Testis (tissue), 5 donors: ENCODE measurements at places on chromosomes 3 and 15. TPM values are rescaled to one million over a fixed set of nuclear protein-coding genes. Genes with fewer than 3 reads are reported as not detected.

GRK7 gene
- not detected for total RNA-seq

MYRIP gene
- total RNA-seq: 5.8 TPM

GRCh38 chr3:191369616-191370010 lies 39.3 kb upstream of the UTS2B start:
- no peaks in the 10 kb centered on the region for H3K4me1 ChIP-seq
- H3K36me3 ChIP-seq: no peaks in the 10 kb centered on the region
- H3K27ac ChIP-seq: no peak overlapping the region
- DNase-seq: no peak
- no peak overlapping the region for H3K4me3 ChIP-seq
- H3K27me3 ChIP-seq: no peaks in the 10 kb centered on the region

DNA sequence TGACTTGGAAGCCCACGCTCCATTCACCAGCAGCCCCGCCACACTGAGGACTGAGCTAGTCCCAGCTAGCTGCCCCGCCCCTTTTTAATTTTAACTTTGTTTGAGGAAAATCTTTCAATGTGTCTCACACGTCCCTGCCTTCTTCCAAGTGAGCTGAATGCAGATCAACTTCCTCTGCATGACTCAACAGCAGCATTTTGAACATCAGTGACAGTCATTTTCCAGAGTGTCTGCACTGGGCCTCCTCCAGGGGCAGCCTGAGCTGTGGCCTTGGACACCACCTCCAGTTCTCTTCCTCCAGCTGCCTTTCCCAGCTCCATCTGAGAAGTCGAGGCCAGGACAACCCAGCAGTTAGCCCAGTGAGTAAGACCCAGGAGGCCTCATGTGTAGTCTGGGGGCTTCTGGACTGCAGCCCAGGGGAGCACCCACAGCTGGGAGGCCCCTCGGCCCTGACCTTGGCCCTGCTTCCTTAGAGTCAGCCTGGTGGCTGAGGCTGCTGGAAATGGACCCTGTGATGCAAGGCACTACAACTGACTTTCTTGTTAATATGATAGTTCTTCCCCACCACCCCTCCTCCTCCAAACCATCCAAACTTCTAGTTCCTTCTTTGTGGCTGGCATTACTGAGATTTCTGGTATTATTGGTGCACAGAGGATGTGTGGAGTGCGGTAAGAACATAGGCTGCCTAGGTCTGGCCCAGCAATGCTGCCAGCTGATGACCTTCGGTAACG lies 21.4 kb upstream of the ESYT3 start:
- no peak overlapping the region for H3K4me3 ChIP-seq
- H3K27me3 ChIP-seq: no peaks in the 10 kb centered on the region
- no peaks in the 10 kb centered on the region for H3K4me1 ChIP-seq
- no peak for DNase-seq
- H3K27ac ChIP-seq: no peak overlapping the region

DNA sequence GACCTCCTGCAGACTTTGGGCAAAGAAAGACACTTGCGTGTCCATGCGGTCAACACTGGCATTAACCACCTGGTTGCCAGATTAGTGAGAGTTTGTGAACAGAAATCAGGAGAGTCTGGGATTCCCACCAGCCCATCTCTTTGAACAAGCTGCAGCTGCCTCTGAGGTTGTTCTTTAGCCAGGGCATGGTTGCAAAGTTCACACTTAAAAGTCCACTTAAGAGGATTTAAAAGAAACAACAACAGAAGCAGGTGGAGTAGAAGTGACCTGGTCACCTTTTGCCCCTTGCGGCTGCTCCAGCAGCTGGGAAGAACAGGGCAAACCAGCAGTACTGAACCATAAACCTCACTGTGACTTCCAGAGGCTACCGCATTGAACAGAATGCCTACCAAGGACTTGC lies 97.3 kb downstream of the FOXB1 start:
- no peak overlapping the region for H3K4me3 ChIP-seq
- no peak overlapping the region for H3K27ac ChIP-seq
- H3K36me3 ChIP-seq: no peaks in the 10 kb centered on the region
- no peaks in the 10 kb centered on the region for H3K4me1 ChIP-seq

GRCh38 chr3:172148702-172149565 lies 109.6 kb downstream of the FNDC3B start:
- H3K4me3 ChIP-seq: no peak overlapping the region
- no peaks in the 10 kb centered on the region for H3K36me3 ChIP-seq
- no peaks in the 10 kb centered on the region for H3K27me3 ChIP-seq
- no peak for DNase-seq
- H3K27ac ChIP-seq: no peak overlapping the region

GRCh38 chr3:112930771-112931170 lies 44.1 kb downstream of the CD200R1 start:
- no peaks in the 10 kb centered on the region for H3K4me1 ChIP-seq
- no peak overlapping the region for H3K27ac ChIP-seq
- DNase-seq: no peak
- H3K27me3 ChIP-seq: no peaks in the 10 kb centered on the region
- no peak overlapping the region for H3K4me3 ChIP-seq

DNA sequence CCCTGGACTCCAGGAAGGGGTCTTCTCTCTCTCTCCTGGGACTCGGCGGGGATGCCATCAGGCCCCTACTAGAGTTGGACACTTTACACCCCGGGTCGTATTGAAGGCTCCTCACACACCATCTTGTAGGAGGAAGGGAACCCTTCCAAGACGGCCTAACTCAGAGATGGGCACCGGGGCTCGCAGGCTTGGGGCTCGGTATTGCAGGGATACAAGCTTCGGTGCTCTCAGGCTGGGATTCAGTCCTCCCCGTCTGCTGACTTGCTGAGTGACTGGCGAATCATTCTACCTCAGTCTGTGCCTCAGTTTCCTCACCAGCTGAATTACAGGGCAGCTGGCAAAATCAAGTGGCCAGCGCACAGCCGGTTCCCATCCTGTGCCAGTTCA lies 419 bp upstream of the CALML4 start:
- DNase-seq: no peak
- H3K27ac ChIP-seq: peak overlapping the region; percentile 24
- no peaks in the 10 kb centered on the region for H3K27me3 ChIP-seq
- no peak overlapping the region for H3K4me3 ChIP-seq
- peaks cover 20% of the 10 kb centered on the region for H3K4me1 ChIP-seq

DNA sequence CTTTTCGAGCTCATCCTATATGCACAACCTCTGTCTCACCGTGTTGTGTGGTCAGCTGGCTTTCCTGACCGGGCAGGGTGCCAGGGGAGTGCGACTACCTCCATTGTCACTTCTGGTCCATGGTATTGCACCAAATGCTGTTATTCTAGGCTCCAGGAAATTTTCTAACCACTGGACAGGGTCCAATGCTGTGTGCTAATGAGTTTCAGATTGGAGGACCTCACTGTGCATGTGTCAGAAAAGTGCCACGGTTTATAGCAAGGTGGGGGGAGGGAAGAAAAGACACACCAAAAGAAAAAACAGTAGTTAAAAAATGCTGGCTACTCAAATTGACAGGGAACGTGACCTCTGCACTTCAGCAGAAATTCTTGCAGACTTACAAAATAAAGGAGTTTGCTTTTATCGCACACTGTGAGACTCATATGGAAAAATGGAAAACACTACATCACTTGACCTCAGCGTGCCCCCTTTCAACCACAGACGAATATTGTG lies 480.1 kb downstream of the FOXP1 start:
- no peak overlapping the region for H3K27ac ChIP-seq
- H3K4me1 ChIP-seq: peaks cover 6% of the 10 kb centered on the region
- H3K27me3 ChIP-seq: no peaks in the 10 kb centered on the region
- H3K4me3 ChIP-seq: no peak overlapping the region
- no peaks in the 10 kb centered on the region for H3K36me3 ChIP-seq
- DNase-seq: no peak

- H3K27me3 ChIP-seq: peaks cover 11% of the 10 kb centered on the region
- no peak for DNase-seq
- no peaks in the 10 kb centered on the region for H3K36me3 ChIP-seq
- H3K27ac ChIP-seq: no peak overlapping the region
- H3K4me1 ChIP-seq: peaks cover 20% of the 10 kb centered on the region
Measured at GRCh38 chr15:52782514-52782913, 7.6 kb downstream of the ONECUT1 start.

- H3K4me3 ChIP-seq: no peak overlapping the region
- H3K27me3 ChIP-seq: no peaks in the 10 kb centered on the region
Measured at GRCh38 chr3:37546876-37547275, 314.8 kb upstream of the CTDSPL start.

GRCh38 chr3:49098910-49099630 lies 5.2 kb upstream of the QRICH1 start:
- H3K36me3 ChIP-seq: no peaks in the 10 kb centered on the region
- no peak overlapping the region for H3K27ac ChIP-seq
- peaks cover 9% of the 10 kb centered on the region for H3K4me1 ChIP-seq
- no peak overlapping the region for H3K4me3 ChIP-seq
- no peaks in the 10 kb centered on the region for H3K27me3 ChIP-seq
